ENCODE measurements at places on chromosomes 3 and 15.

- no peak for DNase-seq
Measured at GRCh38 chr15:72233769-72234168, 2.8 kb upstream of the PKM start.

- DNase-seq: no peak
Measured at GRCh38 chr3:64463981-64464380, 223.8 kb downstream of the ADAMTS9 start.

DNA sequence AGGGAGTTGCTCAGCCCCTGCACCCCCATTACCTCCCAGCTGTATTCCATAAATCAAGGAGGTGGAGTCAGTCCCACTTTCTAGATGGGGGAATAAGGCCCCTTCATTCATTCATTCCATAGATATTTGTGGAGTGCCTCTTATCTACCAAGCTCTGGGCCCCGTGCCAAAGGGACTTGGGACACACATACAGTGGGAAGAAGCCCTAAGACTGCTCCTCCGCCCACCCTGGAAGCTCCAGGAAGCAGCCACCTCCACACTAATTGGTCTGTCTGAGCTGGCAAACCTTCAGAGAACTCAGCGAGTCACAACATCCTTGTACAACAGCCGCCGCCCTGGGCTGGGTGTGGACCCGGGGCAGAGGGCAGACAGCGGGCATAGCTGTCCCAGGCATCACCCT lies 6.4 kb downstream of the STRA6 start:
- no peak for DNase-seq

GRCh38 chr3:135731546-135731945 lies 234.0 kb upstream of the PPP2R3A start:
- DNase-seq: no peak

DNA sequence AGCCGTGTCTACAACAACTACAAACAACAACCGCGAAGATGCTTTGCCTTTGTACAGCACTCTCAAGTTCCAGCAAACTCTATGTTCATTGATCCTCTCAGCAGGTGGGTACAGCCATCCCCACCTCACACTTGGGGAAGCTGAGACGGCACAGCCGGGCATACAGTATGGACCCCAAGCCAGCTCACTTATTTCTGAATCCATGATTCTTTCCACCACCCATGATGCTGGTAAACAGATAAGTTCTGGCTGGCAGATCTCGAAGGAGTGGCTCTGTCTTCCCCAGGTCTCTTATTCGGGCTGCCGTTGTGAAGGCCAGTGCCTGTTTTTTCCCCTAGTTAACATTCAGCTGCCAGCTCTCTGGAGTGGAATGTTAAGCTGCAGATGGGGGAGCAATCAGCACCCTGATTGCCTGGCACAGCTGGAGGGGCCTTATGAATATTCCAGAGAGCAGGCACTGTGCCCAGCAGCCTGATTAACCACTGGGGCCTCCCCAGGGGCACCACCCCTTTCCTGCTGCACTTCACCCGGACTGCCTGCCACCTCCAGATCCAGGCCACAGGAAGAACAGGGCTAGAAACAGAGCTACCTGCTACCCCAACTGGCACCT lies 73.2 kb downstream of the CORO2B start:
- no peak for DNase-seq

- DNase-seq: no peak
Measured at GRCh38 chr15:74034206-74034755, 39.8 kb downstream of the PML start.

DNA sequence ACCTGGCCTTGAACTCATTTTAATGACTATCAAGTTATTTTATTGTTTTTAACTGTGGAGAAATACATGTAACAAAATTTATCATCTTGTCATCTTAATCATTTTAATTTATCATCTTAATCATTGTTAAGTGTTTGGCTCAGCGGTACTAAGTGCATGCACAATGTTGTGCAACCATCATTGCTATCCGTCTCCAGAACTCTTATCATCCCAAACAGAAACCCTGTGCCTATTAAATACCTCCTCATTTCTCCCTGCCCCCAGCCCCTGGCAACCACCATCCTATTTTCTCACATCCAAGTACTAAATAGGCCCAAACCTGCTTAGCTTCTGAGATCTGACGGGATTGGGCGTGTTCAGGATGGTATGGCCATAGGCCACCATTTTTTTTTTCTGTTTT lies 51.5 kb upstream of the UBP1 start:
- no peak for DNase-seq

DNA sequence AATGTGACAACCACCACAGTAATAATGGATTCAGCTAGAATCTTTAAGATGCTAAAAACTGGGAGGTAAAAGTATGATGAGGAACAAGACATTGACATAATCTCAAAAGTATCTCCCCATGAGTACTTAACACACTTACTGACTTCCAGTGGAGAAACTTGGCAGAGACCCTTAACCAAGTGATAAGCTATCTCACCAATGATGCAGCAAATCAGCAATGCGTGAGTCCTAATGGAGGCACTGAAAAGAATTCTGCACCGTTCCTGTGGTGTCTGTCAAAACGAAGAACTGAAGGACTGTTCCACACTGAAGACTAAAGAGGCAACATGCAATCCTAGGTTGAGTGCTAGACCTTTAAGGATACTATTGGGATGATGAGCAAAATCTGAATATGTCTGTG lies 67.9 kb upstream of the OCA2 start:
- no peak for DNase-seq

GRCh38 chr15:68315495-68316031 lies 38.0 kb downstream of the FEM1B start:
- no peak for DNase-seq

GRCh38 chr3:71725271-71725991 lies at the start of gene EIF4E3:
TSS of gene EIF4E3 (minus strand) at chr3:71725402. CDS start at chr3:71725367, 35 bp downstream.
- DNase-seq: peak; percentile 75

DNA sequence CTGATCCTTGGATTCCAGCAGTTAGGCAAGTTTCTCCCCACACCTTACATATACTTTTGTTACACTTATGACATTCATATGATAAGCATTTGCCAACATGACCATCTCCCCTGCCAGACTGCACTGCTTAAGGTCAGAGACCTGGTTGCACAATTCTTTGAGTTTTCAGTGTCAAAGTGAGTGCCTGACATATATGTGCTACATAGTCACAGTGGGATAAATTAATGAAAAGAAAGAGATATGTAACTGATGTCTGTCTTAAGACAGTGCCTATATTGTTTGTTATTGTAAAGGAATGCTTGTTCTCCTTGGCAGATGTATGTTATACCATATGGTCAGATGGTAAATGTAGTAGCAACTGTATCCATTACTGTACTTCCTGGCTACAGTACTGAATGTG lies 3.5 kb upstream of the DCUN1D1 start:
- DNase-seq: no peak

DNA sequence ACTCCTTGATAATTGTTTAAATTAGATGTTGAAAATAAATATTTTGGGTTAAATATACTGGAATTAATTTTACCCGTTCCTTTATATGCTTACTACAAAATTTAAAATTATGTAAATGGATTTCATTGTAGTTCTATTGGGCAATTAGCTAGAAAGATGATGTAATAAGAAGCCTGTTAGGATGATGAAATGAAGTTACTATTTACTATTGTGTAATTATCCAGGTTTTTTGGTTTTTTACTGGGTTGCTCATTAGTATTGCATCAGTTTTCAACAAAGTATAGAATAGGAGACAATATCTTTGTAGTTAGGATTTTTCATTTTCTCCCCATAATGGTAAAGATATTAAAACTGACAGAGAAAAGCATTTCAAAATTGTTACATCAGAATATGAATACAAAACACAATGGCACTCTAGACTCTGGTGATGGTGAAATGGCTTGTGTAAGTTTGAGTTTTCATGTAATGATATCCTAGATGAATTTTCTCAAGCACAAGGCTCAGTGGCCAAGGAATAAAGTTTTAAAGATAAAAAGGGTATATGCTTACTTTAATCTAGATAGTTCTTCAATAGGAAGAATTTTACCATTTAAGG lies 222.0 kb downstream of the P3H2 start:
- DNase-seq: no peak

- DNase-seq: no peak
Measured at GRCh38 chr3:20458994-20459716, 273.1 kb upstream of the SGO1 start.

- no peak for DNase-seq
Measured at GRCh38 chr3:185311991-185312390, 50.9 kb upstream of the MAP3K13 start.

GRCh38 chr15:85489773-85490493 lies 109.5 kb downstream of the AKAP13 start:
- DNase-seq: no peak

- DNase-seq: no peak
Measured at GRCh38 chr15:95734422-95735316, 595.8 kb upstream of the NR2F2 start.

GRCh38 chr3:37961622-37962431 lies 28.8 kb upstream of the VILL start:
- DNase-seq: no peak

GRCh38 chr3:14646589-14647413 lies 4.8 kb upstream of the CCDC174 start:
- no peak for DNase-seq

DNA sequence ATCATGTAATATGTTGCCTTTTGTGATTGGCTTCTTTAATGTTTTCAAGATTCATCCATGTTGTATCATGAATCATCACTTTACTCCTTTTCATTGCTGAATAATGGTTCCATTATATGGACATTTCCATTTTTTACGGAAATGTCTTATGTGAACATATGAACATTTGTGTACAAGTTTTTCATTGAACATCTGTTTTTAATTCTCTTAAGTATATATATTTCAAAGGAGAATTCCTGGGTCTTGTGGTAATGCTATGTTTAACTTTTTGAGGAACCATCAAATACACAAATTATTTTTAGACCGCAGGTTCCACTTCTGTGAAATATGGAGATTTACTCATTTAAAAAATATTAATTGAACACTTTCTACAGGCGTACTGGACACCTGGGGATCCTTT lies 85.7 kb downstream of the ARIH1 start:
- DNase-seq: no peak

DNA sequence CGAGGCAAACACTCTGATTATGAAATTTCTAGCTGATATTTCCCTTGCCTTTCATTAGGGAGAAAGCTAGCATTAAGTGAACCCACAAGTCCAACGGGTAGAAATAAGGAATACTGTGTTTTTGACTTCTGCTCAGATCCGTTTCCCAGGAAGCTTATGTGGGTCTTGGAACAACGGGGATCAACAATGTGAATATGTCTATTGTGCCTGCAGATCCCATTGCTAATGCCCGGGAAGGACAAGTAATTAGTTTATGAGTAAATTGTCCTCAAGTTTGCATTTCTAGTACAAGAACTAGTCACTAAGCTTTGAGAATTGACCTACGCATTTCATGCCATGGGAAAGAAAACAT lies 236.4 kb downstream of the UACA start:
- DNase-seq: no peak

GRCh38 chr3:69005071-69005790 lies 8.3 kb downstream of the EOGT start:
- DNase-seq: no peak

GRCh38 chr15:73370151-73370550 lies 1.4 kb upstream of the HCN4 start:
- DNase-seq: no peak

- no peak for DNase-seq
Measured at GRCh38 chr3:135853981-135854380, 111.5 kb upstream of the PPP2R3A start.

- DNase-seq: peak; percentile 16
Measured at GRCh38 chr3:151770956-151771355, 37.2 kb downstream of the AADACL2 start.

DNA sequence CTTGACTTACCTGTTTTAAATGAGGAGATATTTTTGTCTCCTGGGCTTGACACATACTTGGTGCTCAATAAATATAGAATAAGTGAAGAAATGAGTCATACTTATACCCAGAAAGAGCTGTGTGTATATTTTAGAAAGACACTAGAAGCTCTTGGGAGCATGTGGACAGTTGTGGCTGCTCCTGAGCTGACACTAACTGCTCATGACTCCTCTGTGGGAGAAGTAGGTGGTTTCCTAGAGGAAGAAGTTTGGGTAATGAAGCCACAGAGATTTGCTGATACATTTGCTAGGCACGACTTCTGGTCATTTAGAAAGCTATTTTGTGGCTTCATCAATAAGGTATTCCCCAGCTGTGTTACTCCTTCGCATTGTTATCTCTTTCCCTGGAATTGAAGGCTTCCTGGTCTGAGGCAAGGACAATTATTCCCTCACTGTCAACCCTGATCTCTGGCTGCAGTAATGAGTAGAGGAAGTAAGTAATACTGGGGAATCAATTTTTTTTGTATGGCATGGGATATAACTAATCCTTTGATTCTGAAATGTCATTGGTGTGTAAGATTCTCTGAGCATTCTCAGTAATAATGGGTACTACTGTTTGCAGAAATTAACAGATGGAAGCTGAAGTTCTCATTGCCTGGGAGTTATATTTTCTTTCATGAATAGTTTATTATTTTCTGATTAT lies 79.6 kb upstream of the DCBLD2 start:
- DNase-seq: no peak

GRCh38 chr3:126956866-126957650 lies 25.9 kb upstream of the PLXNA1 start:
- DNase-seq: no peak

DNA sequence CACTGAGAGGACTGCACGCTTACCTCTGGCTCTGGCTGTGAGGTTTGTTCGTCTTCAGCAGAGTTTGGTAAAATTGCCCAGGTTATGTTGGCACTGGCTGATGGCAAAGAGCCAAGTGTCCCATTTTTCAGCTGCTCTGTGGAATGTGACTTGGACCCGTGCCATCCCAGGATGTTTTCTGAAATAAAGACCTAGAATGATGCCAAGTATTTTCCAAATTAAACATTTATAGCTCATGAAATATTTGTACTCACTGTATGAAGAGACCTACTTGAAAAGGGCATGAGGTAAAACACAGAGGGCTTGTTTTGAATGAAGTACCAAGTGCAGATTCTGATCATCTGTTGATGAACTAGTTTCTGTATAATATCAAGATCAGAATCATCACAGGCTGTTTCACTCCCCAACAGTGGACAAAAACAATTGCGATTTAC lies 200.5 kb downstream of the STT3B start:
- no peak for DNase-seq

GRCh38 chr3:75985432-75985831 lies 200.1 kb upstream of the ZNF717 start:
- DNase-seq: no peak

DNA sequence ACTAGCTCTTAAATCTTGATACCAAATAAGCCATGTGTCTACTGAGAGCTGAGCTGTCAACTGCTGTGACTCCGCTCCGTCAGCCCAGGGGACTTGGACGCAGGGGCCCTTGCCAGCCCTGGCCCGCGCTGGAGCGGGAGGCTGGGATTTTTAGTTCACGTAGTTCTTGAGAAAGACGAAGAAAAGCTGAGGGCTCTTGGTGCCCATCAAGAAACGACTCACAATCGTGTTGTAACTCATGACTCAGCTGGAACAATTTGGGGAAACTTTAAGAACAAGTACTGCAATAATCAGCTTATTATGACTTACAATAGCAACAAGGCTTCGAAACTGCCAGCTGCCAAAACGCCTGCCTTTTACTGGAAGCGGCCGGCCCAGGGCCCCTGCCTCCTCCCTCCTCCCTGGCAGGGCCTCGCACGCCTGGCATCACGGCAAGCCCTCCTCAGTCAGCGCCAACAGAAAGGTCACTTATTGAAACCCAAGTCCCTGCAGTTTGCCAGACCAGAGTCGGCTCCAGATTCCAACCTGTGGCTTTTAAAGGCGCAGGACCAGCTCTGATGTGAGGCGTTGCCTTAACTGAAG lies 60.3 kb downstream of the RGMA start:
- DNase-seq: no peak
